PC-9 (cell line): ENCODE measurements at places on chromosomes 6 and 20. TPM values are rescaled to one million over a fixed set of nuclear protein-coding genes. Genes with fewer than 3 reads are reported as not detected.
A peak's percentile ranks its signal among the peaks of the same experiment; 100 is the strongest.

RIMS4 gene
- total RNA-seq = 0.13 and 0.15 TPM in 2 replicates

POM121L2 gene
- total RNA-seq = 0.26 TPM in 1 of 2 replicates, not detected in the other

LY6G5C gene
- total RNA-seq = 2.6 and 3.7 TPM in 2 replicates

ZNF311 gene
- 2.1 TPM in 2 replicates for total RNA-seq

SLC17A3 gene
- total RNA-seq = not detected in 2 replicates

CCN5 gene
- 0.20 TPM in 1 of 2 replicates, not detected in the other for total RNA-seq

TMX4 gene
- 7.5 and 9.2 TPM in 2 replicates for total RNA-seq

ARMC2 gene
- 7.9 and 15.5 TPM in 2 replicates for total RNA-seq

FNDC1 gene
- not detected in 2 replicates for total RNA-seq

TRAPPC3L gene
- not detected in 2 replicates for total RNA-seq

GRCh38 chr6:108626777-108627176 is 66.1 kb downstream of the FOXO3 start:
- no peaks in the 10 kb centered on the region for H3K27me3 ChIP-seq
- H3K27ac ChIP-seq = no peak overlapping the region
- peaks cover 22% of the 10 kb centered on the region for H3K4me1 ChIP-seq
- H3K36me3 ChIP-seq = no peaks in the 10 kb centered on the region
- H3K4me3 ChIP-seq = no peak overlapping the region
- DNase-seq = no peak

DNA sequence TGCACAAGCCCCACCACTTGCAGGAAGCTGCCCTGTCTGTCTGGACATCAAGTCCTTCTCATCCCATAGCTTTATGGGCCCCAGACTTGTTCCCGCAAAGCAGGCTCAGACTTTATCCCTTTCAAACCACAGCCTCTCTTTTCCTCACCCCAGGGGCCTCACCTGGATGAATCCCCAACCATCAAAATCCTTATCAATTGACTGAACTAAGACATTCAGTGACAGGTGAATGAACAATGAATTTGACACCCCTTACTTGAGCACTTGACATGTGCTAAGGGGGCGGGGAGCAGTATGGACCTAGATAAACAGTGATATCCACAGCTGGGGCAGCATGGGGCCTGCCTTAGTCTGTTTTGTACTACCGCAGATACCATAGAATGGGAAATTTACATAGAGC is 5.0 kb downstream of the RAB44 start:
- no peak overlapping the region for H3K4me3 ChIP-seq
- H3K36me3 ChIP-seq = no peaks in the 10 kb centered on the region
- H3K27me3 ChIP-seq = no peaks in the 10 kb centered on the region
- peak; percentile 21 for DNase-seq

GRCh38 chr6:125968493-125968892 is 11.9 kb downstream of the HINT3 start:
- DNase-seq = no peak
- H3K27ac ChIP-seq = no peak overlapping the region
- H3K4me1 ChIP-seq = no peaks in the 10 kb centered on the region
- no peaks in the 10 kb centered on the region for H3K27me3 ChIP-seq
- no peak overlapping the region for H3K4me3 ChIP-seq

DNA sequence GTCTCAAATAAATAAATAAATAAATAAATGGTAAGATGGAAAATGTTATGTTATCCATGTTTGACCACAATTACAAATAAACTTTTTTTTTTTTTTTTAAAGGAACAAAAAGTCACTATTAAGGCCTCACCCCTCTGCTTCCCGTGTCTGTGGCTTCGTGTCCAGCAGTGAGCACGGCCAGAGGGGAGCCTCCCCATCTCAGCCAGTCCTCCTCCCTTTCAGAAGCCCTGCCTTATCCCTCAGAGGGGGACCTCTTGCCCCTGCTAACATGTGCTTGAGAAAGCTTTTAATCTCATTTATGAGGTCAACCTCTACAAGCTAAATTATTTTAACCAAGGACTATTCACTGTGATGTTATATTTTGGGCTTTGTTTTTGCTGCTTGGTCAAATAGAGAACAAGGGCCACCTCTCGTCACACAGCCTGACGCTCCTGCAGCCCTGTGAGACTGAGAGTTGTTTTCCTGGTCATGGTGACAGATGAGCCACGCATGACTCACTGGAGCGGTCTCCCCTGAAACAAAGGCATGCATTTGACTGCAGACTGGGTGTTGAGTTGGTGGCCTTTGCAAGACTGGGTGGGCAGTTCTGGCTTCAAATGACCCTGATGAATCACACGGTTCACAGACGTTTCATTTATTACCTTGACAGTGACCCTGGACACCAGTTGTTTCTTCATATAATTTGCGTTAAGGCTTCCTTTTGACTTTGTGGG is 131.8 kb downstream of the TIAM2 start:
- H3K27me3 ChIP-seq = no peaks in the 10 kb centered on the region
- peak overlapping the region; percentile 87 for H3K27ac ChIP-seq
- H3K4me1 ChIP-seq = peaks cover 28% of the 10 kb centered on the region
- peak overlapping the region; percentile 6; the same call in 1 of the 2 replicates for H3K4me3 ChIP-seq
- DNase-seq = peak; percentile 78

DNA sequence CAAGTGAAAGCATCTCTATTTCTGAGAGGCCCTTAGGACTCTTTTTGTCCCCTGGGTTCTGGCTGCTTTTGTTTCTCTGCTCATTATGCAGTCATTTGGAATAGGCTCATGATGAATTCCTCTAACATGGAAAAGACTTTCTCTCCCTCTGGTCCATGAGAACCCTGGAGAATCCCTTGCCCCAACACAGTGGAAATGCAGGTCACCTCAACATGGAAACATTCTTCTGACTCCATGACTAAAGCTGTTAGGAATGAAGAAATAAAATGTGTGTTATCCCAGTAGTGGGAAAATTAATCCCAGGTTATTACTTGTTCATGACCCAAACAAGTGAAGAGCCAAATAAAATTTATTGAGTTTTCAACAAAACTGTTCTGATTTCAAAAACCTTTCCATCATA is 458.6 kb downstream of the EPM2A start:
- no peak overlapping the region for H3K27ac ChIP-seq
- H3K4me3 ChIP-seq = no peak overlapping the region
- no peak for DNase-seq
- no peaks in the 10 kb centered on the region for H3K36me3 ChIP-seq

DNA sequence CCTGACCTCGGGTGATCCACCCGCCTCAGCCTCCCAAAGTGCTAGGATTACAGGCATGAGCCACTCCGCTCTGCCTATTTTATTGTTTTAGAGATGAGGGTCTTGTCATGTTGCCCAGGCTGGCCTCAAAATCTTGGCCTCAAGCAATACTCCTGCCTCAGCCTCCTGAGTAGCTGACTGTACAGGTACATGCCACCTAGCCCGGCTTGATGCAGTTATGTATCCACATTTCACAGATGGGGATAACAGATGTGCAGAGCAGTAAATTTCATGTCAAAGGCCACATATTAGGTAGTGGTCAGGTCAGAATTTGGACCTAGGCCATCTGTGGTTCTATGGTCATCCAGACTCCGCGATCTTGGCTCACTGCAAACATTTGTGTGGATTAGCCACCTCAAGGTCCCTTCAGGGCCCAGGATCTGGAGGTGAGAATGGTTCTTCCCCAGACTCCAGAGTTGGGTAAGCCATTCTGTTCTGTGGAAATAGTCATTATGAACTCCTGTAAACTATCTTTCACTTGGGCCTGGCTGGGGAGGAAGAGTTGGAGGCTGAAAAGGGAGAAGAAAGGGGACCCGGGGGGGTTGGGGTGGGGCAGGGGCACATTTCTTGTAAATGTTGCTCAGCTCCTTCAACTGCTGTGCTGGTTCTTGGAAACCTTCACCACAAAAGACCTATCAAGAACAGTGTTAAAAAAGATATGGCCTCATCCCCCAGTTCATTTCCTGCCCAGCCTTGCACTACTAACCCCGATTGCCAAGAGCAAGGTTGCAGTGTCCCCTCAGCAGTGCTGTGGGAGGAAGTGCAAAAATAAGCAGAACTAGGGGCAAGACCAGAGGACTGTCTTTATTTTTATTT is 13.0 kb downstream of the PIM1 start:
- H3K36me3 ChIP-seq = no peaks in the 10 kb centered on the region
- H3K27ac ChIP-seq = no peak overlapping the region
- DNase-seq = no peak
- no peaks in the 10 kb centered on the region for H3K4me1 ChIP-seq
- no peak overlapping the region for H3K4me3 ChIP-seq

DNA sequence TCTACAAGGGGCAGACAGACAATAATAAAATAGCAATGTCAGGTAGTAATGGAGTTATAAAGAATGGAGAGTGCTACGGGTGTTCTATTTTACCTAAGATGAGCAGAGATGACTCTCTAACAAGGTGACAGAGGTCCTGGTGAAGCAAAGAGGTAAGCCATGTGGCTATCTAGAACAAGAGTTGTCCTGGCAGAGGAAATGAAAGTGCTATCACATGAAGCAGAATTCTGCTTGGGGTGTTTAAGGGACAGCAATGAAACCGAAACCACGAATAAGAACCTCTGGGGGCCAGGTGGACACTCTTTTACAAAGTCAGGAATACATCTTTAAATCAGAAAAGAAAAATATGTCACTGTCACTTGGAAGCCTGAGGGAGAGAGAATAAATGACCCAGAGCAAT is 37.9 kb upstream of the IRAK1BP1 start:
- H3K27ac ChIP-seq = no peak overlapping the region
- no peak overlapping the region for H3K4me3 ChIP-seq
- no peaks in the 10 kb centered on the region for H3K4me1 ChIP-seq
- H3K27me3 ChIP-seq = no peaks in the 10 kb centered on the region
- no peaks in the 10 kb centered on the region for H3K36me3 ChIP-seq

- H3K36me3 ChIP-seq = no peaks in the 10 kb centered on the region
- H3K27me3 ChIP-seq = no peaks in the 10 kb centered on the region
- H3K4me3 ChIP-seq = no peak overlapping the region
- no peak overlapping the region for H3K27ac ChIP-seq
- no peak for DNase-seq
Observed at GRCh38 chr6:121223930-121224329, 110.3 kb downstream of the TBC1D32 start.

DNA sequence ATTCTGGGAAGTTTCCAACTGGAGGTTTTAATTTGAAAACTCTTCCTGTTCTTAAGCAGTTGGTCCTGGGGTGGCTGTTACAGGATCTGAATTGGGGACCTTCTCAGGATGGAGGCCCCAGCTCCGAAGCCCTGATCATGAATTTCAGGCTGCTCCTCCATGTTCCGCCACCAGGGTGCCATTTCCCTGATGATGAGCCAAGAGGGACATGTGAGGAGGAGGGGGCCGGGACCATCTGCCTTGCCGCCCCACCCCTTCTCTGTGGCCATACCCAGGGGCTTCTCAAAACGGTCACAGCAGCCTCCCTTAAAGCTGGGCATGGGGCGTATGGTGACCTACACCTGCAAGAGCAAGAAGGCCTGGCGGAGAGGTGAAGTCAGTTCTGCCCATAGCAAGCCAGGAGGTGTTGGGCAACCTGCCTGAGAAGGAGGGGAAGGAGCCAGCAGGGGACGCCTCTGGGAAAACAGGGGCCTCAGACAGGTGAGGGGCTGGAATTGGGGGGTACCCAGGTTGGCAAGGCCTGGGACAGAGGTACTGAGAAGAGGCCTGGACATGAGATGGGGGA is 3.6 kb upstream of the BAK1 start:
- H3K36me3 ChIP-seq = no peaks in the 10 kb centered on the region
- H3K27ac ChIP-seq = no peak overlapping the region
- no peak overlapping the region for H3K4me3 ChIP-seq
- H3K27me3 ChIP-seq = no peaks in the 10 kb centered on the region
- DNase-seq = no peak

DNA sequence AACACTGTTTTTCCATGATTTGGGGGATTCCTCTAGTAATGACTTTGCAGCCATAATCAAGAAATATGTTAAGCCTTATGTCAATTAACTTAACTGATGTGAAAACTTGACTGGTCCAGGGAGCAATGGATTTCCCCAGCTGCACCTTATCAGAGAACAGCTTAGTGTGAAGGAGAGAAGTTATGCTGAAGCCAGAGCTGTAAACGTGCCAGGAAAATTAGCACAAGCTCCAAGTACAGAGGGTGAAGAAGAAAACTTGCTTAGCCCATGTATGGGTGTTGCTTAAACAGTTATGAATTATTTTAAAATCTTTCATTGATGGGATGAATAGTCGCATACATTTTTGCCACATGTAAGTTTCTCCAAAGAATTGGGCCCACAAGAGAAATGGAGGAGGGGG is 214.9 kb upstream of the RNF217 start:
- no peak for DNase-seq
- H3K36me3 ChIP-seq = no peaks in the 10 kb centered on the region
- H3K4me1 ChIP-seq = no peaks in the 10 kb centered on the region
- no peak overlapping the region for H3K4me3 ChIP-seq
- no peaks in the 10 kb centered on the region for H3K27me3 ChIP-seq

GRCh38 chr6:36610041-36610955 is 16.1 kb downstream of the SRSF3 start:
- no peak overlapping the region for H3K4me3 ChIP-seq
- peak overlapping the region; percentile 11; the same call in 1 of the 2 replicates for H3K27ac ChIP-seq
- no peaks in the 10 kb centered on the region for H3K27me3 ChIP-seq

- no peak overlapping the region for H3K4me3 ChIP-seq
- H3K36me3 ChIP-seq = no peaks in the 10 kb centered on the region
- H3K4me1 ChIP-seq = peaks cover 6% of the 10 kb centered on the region; the same call in 1 of the 2 replicates
- no peak for DNase-seq
- no peak overlapping the region for H3K27ac ChIP-seq
Observed at GRCh38 chr6:122678841-122679240, 68.6 kb downstream of the PKIB start.

GRCh38 chr20:53949319-53949839 is 121.0 kb downstream of the BCAS1 start:
- H3K4me3 ChIP-seq = no peak overlapping the region
- H3K27ac ChIP-seq = no peak overlapping the region
- no peaks in the 10 kb centered on the region for H3K4me1 ChIP-seq
- no peak for DNase-seq

- no peak overlapping the region for H3K27ac ChIP-seq
- no peak overlapping the region for H3K4me3 ChIP-seq
- H3K27me3 ChIP-seq = no peaks in the 10 kb centered on the region
- H3K4me1 ChIP-seq = no peaks in the 10 kb centered on the region
Observed at GRCh38 chr6:113530769-113531168, 326.4 kb upstream of the MARCKS start.

GRCh38 chr20:52994184-52994970 is 22.2 kb downstream of the TSHZ2 start:
- H3K27me3 ChIP-seq = peaks cover 3% of the 10 kb centered on the region; the same call in 1 of the 2 replicates
- H3K4me3 ChIP-seq = no peak overlapping the region
- H3K4me1 ChIP-seq = no peaks in the 10 kb centered on the region
- no peak for DNase-seq
- no peaks in the 10 kb centered on the region for H3K36me3 ChIP-seq

DNA sequence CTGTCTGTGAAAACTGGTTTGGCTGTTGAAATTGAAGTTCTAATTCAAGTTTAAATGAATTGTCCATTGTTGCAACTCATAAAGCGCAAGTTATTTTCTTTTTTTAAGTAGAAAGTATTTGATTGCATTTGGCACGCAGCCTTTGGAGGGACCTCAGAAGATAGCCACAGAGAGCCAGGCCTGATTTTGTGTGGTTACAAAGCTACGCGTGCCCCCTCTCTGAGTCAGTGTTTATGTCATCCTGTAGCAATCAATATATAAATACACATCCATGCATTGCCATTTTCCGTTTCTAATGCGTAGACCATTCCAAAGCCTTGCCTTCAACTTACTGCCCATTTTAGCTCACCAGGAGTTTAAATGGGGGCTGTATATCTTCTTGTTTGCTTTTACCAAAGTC is 173.2 kb downstream of the TMEM242 start:
- 0 out of 2 replicates have a peak, but pooled peaks cover 3% of the 10 kb centered on the region for H3K36me3 ChIP-seq
- H3K4me1 ChIP-seq = no peaks in the 10 kb centered on the region
- DNase-seq = no peak
- H3K27me3 ChIP-seq = no peaks in the 10 kb centered on the region
- no peak overlapping the region for H3K27ac ChIP-seq
